ENCODE measurements at places on chromosomes 1 and 21.

GRCh38 chr1:239164451-239165180 lies 221.8 kb upstream of the CHRM3 start:
- no peak for DNase-seq

DNA sequence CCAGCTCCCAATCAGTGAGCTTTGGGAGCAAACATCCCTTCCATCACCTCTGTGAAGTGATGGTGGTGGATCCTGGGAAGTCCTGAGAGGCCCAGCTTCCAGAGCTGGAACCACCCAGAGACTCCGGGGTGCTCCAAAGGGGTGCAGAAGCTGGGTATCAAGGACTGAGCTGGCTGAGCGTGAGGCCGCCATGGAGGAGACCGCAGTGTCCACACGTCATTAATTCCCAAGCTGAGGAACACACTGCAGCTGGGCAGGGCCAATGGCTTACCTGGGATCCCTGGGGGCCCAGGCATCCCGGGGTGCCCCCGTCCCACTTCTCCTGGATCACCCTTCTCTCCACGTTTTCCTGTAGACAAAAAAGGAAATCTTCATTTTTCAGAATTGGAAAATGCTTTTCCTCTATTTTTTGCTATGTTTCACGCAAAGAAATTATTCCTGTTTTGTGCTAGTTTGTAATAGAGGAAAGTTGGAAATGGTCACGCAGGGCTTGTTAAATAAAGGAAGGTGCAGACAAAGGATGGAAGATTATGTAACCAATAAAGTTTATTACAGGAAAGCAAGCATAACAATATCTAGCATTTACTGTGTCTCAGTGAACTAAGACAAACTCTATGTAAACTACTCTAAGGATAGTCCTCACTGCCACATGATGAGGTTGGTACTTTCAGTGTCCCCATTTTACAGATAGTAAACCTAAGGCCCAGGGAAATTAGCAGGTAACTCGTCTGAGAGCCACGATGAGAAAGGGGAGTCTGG lies 15.4 kb downstream of the COL9A2 start:
- DNase-seq = no peak

DNA sequence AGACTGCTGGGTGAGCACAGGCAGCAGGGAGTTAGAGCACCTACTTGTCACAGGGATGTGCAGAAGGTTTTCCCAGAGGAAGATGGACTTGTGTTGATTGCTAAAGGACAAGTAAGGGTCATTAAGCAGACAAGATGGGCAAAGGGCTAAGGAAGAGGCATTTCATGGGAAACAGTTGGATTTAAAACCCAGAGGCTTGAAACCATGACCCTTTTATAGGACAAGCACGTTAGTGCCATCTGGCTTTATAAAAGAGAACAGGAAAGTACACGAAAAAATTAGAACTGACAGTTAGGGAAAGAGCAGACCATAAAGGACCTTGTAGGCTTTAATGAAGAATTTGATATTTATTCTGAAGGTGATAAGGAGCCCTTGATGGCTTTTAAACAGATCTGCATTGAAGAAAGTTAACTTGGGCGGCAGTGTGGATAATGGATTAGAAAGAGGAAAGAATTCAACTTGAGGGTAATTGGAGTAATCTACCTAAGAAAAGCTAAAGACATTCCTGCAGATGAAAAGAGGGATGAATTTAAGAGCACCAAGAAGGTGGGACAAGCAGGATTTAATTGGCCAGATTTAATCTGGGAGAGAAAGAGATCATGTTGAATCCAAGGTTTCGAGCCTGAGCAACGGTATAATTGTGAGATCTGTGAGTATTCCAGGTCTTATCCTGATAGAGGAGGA lies 68.6 kb downstream of the ZC3H11B start:
- DNase-seq = no peak

- DNase-seq = peak; percentile 81
Measured at GRCh38 chr1:205285381-205286101, 36.0 kb downstream of the NUAK2 start.

DNA sequence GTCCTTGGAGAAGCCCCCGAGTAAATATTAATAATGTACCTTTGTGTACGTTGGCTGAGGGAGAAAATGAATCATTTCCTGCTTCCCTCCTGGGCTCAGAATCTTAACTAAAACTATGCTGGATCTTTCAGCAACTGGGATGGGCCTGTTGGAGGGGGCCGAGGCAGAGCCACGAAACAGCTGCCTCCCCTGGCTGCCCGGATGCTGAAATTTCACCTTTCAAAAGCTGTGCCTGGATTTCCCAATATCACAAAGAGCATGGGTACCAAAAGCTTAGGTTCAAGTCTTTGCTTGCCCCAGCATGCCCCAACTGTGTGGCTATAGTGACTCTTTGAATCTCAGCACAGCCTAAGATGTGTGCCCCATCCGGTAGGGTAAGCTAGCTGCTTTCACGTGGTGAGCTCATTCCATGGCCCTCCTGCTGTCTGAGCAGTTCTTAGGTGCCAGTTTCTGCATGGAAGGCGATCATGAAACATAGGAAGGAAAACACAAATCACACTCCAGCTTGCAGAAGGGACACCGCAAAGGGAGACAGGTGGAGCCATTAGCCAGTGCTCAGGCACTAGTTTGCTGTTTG lies 473.5 kb downstream of the PTPRU start:
- DNase-seq = no peak

- DNase-seq = no peak
Measured at GRCh38 chr1:193448682-193449461, 262.5 kb upstream of the B3GALT2 start.

GRCh38 chr1:88502886-88503285 lies 181.2 kb upstream of the PKN2 start:
- DNase-seq = no peak

- peak; percentile 46 for DNase-seq
Measured at GRCh38 chr1:109490029-109490933, 3.6 kb upstream of the CYB561D1 start.

GRCh38 chr1:216632980-216633379 lies 90.2 kb downstream of the ESRRG start:
- DNase-seq = no peak

- DNase-seq = no peak
Measured at GRCh38 chr1:56333461-56333860, 245.9 kb downstream of the PLPP3 start.

DNA sequence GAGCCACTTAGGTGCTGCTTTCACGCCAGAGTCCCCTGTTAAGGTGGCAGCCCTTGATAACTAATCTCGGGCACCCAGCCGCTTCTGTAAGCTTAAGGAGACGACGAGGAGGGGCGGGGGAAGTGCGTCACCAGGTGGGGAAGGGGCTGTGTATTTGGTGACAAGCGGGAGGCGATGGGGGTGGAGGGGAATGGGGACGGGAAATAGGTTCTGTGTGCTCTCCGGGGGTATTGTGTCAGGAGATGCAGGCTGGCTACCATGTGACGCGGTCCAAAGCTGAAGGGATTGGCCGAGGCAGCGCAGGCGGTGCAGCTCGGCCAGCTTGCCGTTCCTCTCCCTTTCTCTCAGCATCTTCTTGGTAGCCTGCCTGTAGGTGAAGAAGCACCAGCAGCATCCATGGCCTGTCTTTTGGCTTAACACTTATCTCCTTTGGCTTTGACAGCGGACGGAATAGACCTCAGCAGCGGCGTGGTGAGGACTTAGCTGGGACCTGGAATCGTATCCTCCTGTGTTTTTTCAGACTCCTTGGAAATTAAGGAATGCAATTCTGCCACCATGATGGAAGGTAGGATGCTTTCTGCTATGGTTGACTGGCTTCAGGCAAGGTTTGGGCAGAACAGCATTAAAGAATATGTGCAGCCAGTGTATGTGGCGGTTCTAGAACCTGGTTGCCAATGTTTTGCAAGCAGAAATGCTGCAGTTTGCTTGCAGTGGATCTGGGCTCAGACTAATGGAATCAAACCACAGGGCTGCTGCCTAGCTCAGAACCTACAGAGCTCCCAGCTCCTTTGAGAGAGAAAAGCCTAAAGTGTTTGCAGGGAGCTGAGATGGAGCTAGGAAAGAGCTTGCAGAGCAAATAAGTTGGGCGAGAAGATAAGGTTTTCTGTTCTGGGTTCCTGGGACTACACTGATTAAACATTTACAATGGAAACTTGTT lies at the start of gene SGIP1:
Gene SGIP1 (plus strand): TSS at position 350 of the 937 bp plus-strand sequence. CDS start 206 bp downstream, at position 556.
- no peak for DNase-seq

- DNase-seq = no peak
Measured at GRCh38 chr1:194705123-194705854, 1518.9 kb upstream of the B3GALT2 start.

- DNase-seq = no peak
Measured at GRCh38 chr1:43774359-43774758, 67.0 kb downstream of the ST3GAL3 start.

- no peak for DNase-seq
Measured at GRCh38 chr1:225424562-225425200, 3.2 kb downstream of the LBR start.

DNA sequence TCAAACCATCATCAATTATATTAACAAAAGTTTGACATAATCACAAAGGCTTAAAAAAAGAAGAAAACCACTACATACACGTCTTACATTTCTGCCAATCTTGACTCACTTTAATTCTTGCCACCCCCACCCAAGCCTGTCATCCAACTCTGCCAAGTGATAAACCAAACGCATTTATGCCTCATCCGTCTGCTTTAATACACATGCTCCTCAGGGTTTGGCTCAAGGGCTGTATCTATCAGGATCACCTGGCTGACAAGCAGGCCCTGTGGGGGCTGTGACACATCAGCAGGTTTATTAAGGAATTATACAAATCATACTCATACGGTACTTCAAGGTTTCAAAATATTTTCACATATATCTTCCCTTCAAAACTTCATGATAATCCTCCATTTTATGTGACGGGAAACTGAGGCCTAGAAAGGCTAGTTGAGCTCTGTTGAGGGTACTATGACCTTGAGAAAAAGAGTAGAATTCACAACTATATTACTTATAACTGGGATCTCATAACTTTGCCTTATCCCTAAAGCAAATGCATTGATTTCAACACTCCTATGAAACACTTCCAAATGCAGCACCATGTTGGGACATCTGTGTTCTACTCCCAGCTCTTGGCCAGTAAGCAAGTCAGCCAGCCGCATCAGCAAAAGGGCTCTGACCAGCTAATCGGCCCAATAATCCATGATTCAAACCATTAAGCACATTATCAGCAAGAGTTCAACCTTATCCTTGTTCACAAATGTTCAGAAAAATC lies 8.7 kb downstream of the SORT1 start:
- no peak for DNase-seq

DNA sequence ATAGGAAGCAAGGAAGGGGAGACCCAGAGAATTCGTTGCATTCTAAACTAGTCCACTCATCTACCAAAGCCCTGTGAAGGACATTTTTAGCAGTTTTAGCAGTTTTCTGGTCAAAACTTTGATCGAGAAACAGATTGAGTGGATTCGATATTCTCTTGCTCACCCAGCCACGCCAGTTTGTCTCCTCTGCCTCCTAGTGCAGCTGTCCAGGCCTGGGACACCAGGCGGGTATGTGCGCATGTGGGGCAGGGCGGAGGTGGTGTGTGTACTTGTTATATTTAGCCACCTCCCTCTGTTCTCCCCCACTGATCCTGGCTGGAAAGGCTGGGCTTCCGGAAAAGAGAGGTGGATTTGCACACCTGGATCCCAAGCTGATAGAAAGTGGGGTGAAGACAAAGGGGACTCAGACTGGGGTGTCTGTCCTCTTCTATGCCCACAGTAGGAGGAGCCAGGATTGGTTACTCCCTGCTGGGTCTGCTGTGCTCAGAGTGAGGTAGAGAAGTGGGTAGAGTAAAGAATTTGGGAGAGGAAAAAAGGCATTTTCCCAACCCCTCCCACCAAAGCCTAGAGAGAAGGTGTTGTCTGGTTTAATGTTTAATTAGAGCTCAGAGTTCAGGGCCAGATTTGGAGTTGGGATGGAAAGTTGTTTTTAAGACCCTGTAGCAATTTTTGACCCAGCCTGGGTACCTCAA lies 3.8 kb downstream of the LMNA start:
- no peak for DNase-seq

- no peak for DNase-seq
Measured at GRCh38 chr1:15758343-15758931, at the start of gene FBLIM1. TSS of gene FBLIM1 (plus strand) at chr1:15758795. CDS start at chr1:15764984, 6,189 bp downstream.

- DNase-seq = no peak
Measured at GRCh38 chr1:29541631-29542030, 305.3 kb downstream of the PTPRU start.

DNA sequence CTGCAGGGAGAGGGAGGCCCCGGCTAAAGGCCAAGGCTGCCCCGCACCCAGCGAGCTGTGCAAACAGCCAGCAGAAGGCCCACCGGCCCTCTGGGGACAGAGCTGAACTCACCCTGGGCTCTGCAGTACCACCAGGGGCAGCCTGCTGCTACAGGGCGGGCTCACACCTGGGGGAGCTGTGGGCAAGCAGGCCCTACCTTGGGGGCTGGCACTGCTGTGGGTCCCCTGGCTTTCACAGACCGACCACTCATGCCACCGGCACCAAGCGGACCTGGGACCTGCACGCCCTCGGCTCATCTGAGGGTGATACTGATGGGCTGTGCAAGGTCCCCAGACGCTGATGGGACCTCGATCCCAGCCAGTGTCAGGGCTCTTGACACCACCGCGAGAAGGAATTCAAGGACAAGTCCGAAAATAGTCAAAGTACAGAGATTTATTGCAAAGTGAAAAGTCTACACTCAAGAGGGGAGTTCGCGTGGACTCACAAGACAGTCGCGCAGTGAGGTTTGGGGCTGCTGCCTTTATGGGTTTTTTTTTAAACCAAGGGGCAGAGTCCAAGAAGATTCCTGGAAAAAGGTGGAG lies 61.0 kb upstream of the ADARB1 start:
- no peak for DNase-seq

DNA sequence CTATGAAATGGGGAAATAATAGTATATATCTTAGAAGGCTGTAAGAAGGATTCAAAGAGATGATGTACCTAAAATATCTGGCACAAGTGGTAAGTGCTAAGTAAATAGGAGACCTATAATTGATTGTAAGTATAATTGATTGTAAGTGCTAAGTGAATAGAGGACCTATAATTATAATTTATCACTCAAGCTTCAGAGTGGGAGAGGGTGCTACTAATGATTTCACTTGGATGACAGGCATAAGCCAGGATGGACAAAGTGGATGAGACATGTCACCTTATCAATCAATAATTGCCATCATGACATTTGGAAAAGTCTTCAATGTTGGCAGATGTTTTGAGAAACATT lies 11.2 kb downstream of the RCAN1 start:
- no peak for DNase-seq

DNA sequence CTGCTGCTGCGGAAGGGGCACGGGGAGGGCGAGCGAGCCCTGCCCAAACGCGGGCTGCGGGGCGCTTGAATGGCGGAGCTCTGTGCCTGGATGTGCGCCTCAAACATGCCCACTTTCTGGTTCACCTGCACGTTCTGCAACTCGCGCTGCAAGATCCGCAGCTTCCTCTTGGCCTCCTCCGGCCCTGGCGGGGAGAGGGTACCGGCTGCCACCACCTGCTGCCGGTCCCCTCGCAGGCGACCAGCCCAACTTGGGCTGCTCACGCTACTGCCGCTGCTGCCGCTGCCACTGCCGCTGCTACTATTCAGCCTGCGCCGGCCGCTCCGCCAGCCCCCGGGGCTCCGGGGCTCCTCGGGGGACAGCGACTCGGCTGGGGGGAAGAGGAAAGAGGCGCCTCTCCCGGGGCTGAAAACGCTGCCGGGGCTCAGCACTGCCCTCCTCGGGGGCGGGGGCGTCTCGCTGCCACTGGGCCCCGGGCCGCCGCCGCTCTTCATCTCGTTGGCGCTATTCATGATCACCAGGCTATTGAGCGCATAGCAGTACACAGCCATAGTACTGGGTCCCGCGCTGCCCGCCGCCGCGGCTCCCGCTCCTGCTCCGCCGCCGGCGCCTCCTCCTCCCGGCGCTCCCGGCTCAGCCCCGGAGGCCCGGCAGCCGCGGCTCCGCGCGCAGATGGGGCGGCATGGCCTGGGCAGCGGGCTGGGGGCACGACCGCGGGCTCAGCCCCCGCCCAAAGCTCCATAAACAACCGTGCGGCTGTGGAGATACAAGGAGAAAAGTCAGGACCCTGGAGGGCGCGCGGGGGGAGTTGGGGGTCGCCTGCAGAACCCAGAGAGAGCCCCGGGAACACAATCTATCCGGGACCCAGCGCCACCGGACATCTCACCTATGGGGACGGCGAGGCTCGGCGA lies 1.9 kb downstream of the ITPKB start:
- peak; percentile 31 for DNase-seq
